ENCODE measurements at places on chromosomes 12 and 14.

DNA sequence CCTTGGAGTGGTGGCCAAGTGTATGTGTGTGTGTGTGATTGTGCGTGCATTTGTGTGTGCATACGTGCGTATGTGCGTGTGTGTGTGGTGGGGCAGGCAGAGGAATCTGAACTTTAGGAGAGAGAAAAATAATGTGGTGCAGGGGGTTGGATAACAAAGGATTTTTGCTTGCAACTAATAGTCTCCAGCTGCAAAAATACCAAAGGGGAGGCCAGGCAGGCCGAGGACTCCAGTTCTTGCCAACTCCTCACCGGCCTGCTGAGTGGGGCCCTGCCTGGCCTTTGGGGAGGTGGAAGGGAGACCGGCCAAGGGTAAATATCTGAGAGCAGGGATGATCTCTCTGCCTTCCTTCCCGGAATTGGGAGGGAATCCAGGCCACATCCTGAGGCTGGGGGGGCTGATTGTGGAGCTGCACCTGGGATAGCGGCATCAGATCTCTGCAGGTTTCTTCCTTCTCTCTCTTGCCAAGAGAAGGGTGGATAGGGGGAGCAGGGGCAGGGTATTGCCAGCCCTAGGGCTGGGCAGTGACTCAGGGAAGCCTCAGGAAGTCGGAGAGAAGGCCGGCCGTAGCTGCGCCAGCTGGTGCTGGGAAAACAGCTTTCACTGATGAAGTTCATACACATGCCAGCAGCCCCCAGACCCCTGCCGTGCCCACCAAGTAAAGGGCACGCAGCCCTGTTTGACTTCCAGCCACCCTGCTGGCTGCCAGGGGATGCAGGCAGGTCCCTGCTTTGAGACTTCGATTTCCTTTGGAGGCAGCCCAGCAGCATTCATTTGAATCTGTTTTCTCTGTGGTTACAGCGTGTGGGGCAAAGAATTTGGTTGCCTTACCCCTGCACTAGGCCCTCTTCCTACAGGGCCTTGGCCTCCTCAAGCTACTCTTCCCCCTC is 4.6 kb upstream of the LRP1-AS start:
- no peak for DNase-seq

- no peak for DNase-seq
Measured at GRCh38 chr12:80681287-80681686, 26.1 kb upstream of the MYF6 start.

GRCh38 chr14:48289701-48290100 is 614.3 kb upstream of the MDGA2 start:
- no peak for DNase-seq

GRCh38 chr12:18556161-18556560 is 181.7 kb downstream of the PLCZ1 start:
- no peak for DNase-seq

GRCh38 chr12:53765891-53766290 is 14.1 kb upstream of the CISTR start:
- DNase-seq, result no peak

DNA sequence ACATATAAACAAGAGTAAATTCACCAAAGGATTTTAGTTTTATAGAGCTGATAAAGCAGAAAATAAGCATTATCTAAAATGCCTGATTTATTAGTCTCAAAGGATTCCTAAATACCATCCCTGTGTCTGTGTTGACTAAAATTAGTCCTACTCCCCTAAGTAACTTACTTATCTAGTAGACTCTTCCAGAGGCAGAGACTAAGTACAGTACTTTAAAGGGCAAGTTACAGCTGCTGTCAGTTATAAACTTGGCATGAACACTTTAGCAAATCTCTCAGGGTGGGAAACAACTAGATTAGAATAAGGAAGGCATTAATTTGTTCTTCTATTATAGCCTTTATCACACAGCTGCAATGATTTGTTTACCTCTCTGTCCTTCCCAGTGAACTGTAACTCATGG is 46.0 kb downstream of the ATP2B1 start:
- DNase-seq, result no peak

GRCh38 chr12:48998497-48999353 is 450 bp downstream of the DDN start:
- no peak for DNase-seq

DNA sequence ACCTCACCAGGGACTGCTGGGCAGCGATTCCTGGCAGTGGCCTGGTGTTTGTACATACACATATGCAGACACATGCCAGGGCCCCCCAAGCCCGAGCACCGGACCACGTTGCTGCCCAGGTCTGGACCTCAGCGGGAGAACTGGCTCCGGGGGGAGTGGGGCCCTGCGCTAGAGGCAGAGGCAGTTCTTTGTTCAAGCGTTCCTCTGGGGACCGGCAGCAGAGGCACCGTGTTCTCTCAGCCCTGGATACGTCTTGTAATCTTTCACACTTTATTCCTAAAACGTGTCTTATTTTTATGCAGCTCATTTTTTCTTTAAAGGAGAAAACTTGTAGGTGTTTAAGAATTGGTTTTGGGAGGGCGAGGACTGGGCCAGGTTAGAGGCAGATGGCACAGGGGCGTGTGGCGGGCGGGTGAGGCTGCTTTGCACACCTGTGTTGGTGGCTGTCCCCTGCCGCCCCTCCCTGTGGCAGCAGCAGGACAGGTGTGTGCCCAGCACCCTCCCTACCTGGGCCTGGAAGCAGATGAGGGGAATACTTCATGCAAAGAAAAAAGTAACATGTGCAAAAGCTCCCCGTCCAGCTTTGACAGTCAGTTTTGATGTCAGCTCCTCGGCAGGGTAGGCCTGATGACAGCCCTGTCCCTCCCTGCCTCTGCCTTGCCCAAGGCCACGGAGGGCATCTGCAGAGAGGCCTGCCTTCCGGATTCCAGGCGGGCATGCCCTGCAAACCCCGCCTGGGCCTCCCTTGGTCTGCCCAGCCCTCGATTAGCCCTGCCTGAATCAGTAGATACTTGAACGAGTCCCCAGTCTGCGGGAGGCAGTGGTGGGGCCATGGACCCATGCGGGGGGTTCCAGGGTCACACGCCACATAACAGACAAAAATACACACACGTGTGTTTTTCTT is 7.0 kb upstream of the PUS1 start:
- no peak for DNase-seq

- no peak for DNase-seq
Measured at GRCh38 chr14:93688239-93688666, 100.0 kb downstream of the PRIMA1 start.

GRCh38 chr12:32609966-32610365 is 69.1 kb upstream of the DNM1L start:
- DNase-seq, result no peak

- DNase-seq, result peak; percentile 95
Measured at GRCh38 chr14:54252072-54252730, 144.6 kb upstream of the CDKN3 start.

DNA sequence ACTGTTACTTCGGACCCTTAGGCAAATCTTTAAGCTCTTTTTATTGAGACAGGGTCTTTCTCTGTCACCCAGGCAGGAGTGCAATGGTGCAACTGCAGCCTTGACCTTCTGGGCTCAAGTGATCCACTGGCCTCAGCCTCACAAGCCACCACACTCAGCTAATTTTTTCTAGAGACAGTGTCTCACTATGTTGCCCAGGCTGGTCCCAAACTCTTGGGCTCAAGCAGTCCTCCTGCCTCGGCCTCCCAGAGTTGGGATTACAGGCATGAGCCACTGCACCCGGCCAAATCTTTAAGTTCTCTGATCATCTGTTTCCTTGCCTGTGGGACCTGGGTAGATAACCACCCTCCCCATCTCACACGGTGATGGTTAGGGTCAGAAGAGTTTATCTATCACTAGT is 2.3 kb upstream of the GPX2 start:
- DNase-seq, result no peak

DNA sequence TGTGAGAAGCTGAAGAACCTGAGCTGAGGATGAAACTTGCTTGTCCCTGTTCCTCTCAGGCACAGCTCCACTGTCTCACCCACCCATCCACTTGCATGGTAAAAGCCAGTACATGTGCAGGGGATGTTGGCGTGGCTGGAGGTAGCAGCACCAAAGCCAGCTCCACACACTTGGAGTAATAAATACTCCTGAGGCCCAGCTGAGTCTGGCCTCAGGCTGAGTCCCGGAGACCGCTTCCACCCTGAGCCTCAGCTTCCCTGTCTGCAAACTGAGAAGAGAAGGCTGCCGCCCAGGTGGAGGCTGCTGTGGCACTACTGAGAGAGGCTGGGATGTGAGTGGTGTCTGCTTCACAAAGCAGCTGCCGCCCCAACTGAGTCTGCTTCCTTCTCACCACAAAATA is 19.2 kb downstream of the CHGA start:
- no peak for DNase-seq

DNA sequence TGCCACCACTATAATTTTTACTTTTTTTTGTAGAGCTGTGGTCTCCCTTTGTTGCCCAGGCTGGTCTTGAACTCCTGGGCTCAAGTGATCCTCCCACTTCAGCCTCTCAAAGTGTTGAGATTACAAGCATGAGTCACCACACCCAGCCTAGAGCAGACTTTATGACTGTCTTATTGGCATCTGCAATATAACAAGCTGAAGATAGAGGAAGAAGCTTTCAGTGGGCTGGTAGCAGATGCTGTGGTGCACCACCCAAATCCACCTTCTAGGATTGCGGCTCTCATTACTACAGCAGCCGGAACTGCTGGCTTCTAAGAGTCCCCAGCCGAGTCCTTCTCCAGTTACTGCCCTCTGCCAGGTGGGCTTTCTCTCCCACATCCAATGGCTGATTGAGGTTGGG is 7.6 kb upstream of the STK38L start:
- DNase-seq, result peak; percentile 13

DNA sequence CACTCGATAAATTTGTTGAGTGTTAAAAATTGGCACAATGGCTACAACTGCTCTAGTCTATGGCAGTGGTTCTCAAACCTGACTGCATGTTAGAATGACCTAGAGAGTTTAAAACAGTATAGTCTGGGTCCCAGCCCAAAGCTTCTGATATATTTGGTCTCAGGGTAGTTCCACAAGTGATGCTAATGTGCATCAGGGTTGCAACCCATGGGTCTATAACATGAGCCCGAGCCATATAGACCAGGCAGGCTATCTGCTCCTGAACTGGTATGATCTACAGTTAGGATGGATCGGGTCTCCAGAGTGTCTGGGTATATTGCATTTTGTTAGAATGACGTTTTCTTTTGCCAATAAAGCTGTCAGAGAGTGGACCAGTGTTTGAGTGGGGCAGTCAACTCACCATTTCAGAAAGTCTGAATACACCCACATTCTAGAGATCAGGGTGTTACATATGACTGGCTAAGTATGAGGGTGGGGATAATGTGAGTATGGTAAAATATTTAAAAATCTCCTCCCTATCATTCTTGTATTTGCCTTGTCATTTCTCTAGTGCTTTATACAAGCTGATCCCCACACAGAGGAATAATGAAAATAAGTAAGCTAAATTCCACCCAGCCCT is 80.9 kb downstream of the FRMD6 start:
- no peak for DNase-seq

DNA sequence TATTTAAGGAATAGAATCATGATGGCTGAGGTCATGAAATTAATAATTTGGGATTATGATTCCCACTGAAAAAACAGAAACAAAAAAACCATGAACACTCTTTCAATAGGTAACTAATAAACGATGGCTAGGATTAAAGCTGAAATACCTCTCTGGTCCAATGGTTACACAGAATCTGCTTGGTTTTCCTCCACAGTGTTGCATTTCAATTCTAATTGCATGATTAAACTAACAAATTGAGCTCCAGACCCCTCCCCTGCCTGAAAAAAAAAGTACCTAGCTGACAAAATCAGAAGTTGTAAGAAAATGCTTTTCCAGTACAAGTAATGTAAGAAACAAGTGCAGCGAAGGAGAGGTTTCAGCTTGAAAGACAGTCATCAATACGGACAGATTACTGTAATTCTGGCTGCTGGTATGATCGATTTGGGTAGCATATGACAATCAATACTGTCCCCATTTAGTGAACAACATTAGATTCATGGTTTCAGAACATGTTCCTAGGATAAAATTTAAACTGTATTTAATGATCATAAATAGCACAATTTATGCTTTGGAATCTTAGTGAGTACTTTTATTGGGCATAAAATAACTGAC is 32.0 kb downstream of the INSM2 start:
- no peak for DNase-seq

DNA sequence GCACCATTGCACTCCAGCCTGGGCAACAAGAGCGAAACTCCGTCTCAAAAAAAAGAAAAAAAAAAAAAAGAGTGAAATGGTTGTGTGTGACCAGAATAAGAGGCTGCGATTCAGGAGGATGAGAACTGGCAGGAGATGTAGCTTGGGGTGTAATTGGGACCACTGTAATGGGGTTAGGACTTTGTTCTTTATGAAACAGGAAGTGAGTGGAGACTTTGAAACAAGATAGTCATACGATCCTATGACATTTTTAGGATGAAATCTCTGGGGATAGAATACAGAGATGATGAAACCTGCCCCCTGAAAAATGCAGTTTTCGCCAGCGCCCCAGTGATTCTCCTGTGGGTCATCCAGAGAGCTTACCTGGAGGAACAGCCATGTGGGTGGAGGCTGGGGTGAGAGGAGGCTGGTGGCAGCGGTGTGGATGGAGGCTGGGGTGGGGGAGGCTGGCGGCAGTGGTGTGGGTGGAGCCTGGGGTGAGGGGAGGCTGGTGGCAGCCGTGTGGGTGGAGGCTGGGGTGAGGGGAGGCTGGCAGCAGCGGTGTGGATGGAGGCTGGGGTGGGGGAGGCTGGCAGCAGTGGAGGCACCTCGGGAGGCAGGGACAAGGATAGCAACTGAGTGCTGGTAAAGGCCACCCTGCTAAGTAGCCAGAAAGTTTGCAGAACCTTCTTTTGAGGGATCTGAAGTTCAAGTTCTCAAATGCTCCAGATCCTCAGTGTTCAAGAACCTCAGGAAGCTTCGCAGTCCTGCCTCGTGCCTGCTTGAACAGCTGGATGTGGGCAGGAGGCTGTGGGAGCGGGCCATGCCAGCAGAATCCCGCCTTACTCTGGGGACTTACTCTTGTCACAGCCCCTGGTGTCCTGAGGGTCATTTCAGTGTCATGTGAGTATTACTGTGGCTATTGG is 20.2 kb downstream of the FBXL14 start:
- DNase-seq, result no peak

DNA sequence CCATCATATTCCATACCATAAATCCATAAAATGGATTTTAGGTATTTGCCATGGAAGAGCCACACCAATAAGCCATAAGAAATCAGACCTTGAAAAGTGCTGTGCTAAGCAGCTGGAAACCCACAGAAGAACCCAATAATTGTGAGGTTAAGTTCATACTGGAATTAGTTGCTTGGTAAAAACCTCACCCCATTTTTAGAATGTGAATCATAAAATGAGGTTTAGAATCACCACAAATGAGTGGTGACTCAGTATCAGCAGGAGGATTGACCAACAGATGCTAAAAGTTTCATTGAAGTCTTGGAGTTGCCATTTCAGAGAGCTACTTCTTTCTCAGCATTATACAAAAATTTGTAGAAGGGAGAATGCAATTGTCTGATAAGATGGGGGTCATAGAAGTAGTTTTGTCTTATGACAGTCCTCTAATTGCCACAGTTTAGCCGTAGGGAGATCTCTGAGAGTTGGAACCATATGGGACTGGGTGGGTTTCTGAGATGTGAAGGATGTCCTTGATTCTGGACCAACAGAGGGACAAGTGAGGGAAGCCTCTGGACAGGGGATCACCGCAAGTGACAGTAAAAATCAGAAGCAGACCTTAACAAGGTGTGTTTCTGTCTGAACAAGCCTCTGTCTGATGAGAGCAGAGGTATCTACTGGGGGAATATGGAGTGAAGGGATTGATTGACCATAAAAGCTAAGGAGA is 1.4 kb upstream of the STON2 start:
- peak; percentile 47 for DNase-seq
